ENCODE measurements at places on chromosomes 13 and 19.

DNA sequence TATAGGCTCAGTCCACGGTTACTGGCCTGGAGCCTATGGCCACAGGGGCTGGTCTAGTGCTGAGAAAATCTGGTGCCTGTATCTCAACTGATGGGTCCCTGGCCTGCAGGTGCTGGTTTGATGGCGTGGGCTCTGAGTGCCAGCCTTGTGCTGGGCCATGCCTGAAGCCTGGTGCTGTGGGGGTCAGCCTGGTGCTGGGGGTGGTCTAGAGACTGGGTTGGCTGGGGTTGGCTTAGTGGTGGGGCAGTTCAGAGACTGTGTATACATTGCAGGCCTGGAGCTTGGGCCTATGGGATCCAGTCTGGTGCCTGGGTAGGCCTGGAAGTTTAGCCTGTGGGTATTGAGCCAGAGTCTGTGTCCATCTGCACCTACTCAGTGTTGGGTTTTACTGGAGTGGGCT, 36.4 kb downstream of the SLC10A2 start:
- DNase-seq, result no peak

- no peak for DNase-seq
These were observed 23.2 kb downstream of the C13orf46 start for GRCh38 chr13:113950451-113951245.

- DNase-seq, result no peak
These were observed 716.7 kb downstream of the DIAPH3 start for GRCh38 chr13:59447031-59447430.

DNA sequence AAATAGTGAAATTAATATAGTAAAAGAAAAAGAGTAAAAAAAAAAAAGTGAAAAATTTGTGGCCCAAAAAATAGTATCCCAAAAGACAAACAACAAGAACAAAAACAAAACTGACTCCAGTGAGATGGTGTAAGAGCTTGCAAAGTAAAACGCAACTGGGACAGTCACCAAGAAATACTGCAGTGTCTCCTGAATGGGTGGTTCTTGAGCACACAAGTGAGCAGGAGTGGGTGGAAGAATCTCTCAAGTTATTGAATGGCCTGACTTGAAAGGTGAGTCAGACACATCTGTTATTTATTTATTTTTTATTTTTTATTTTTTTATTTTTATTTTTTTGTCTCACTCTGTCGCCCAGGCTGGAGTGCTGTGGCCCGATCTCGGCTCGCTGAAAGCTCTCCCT, 1.9 kb downstream of the ZNF493 start:
- no peak for DNase-seq

DNA sequence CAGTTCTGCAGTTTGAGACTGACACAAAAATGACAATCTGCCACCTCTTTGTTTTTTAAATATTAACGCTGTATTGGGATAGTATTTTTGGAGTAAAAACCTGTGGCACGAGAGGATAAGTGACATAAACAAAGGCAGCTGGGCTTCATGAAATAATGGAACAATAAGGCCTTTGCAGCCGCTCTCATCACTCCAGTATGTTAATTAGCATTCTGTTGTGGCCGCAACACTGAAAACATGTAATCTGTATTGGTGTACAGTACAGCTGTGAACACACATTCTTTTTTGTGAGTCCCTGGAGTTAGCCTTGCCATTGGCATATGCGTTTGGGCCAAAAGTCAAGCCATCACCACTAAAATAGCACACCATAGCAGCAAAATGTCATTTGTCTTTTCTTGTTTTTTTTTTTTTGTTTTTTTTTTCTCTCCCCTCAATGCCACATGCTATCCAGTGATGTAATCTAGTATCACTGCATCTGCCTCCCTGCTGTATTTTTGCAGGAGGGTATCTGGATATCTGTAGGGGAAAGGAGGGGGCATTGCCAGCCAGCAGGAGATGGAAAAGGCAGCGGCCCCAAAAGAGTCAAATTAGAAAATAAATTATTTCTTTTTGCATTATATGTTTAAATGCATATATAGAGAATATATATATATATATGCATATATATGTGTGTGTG, 885 bp upstream of the ZNF536 start:
- no peak for DNase-seq

GRCh38 chr13:32153056-32153455, 121.5 kb downstream of the FRY start:
- no peak for DNase-seq

DNA sequence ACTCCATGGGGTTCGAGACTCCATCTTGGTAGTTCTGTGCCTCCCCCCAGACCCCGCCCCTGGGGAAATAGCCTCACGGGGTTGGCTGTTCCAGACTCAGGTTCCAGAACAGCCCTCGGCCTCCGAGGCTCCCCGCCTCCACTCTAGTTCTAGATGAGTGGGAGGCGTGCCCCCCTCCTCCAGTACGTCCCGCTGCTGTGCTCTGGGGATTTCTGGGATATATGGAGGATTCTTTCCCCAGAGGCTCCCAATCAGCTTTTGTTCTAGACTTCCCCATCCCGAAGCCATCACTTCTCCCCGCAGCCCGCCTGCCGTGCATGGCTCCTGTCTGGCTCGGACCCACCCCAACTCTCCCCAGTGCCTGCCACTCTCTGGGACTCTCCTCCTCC, 1.9 kb upstream of the CACNG7 start:
- DNase-seq, result no peak

GRCh38 chr19:56272161-56272798, at the start of gene EDDM13:
Gene EDDM13, plus strand, starts transcription at chr19:56272748. Its CDS starts 87 bp downstream, at chr19:56272835.
- no peak for DNase-seq

GRCh38 chr13:25574437-25575411, 202.9 kb downstream of the ATP8A2 start:
- DNase-seq, result peak; percentile 55

GRCh38 chr13:52851137-52851962, 2.9 kb upstream of the PCDH8 start:
- DNase-seq, result no peak

GRCh38 chr19:597406-598315, 8.0 kb downstream of the HCN2 start:
- no peak for DNase-seq

DNA sequence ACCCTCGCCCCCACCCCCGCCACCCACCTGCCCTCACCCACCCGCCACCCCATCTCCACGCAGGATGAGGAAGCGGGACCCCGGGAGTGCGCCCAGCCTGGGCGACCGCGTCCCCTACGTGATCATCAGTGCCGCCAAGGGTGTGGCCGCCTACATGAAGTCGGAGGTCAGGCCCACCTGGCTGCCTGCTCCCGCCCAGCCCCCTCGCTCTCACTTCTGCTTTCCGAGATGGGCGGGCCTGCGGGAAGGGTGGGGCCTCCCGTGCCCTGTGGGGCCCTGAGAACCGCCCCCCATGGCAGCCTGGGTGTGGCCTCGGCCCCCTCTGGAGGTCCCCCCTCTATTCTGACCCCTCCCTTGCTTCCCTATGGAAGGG, 3.1 kb upstream of the SPIB start:
- DNase-seq, result no peak

GRCh38 chr19:29495901-29496441, 29.8 kb upstream of the VSTM2B start:
- DNase-seq, result no peak

GRCh38 chr13:100724568-100724967, 50.0 kb upstream of the TMTC4 start:
- DNase-seq, result no peak

GRCh38 chr13:99041337-99041736, 63.5 kb upstream of the DOCK9 start:
- no peak for DNase-seq

Measured in omental fat pad (tissue), 4 donors.